Trophoblast cell (in vitro differentiated cells and primary cell): ENCODE measurements at places on chromosomes 11 and 22.

DNA sequence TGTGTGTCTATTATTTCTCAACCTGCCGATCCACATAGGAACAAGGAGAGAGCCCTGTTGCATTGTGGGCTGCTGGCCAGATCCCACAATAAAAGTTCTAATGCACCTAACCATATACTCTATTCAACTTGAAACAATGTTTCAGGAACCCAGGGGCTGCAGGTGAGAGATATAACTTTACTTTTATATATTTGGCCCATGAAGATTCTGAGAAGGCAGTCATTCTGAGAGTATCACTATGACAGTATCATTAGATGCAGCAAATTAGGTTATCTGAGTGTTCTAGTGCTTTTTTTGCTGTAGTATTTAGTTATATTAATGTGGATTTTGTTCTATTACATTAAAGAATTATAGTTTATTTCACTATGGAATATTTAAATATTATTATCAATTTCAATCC is 655.1 kb upstream of the ARHGAP42 start:
- no peak for DNase-seq

GRCh38 chr11:66744485-66745355 is 15.7 kb upstream of the SPTBN2 start:
- DNase-seq: peak; percentile 97

- DNase-seq: no peak
These were observed 67.1 kb downstream of the CDKN1C start for GRCh38 chr11:2818503-2818902.

DNA sequence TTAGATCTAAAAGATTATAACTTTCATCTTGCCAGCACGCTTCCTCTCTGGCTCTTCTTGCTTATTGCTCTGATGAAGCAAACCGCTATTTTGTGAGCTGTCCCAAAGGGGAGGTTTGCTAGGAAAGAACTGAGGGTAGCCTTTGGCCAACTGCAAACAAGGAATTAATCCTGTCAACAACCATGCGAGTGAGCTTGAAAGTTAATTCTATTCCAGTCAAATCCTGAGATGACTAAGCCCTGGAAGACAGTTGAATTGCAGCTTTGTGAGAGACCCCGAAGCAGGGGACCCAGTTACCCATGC is 10.3 kb upstream of the RNF141 start:
- no peak for DNase-seq

GRCh38 chr11:12289667-12290476 is 87.5 kb upstream of the PARVA start:
- DNase-seq: no peak

- no peak for DNase-seq
These were observed 403.2 kb downstream of the NELL1 start for GRCh38 chr11:21072558-21072957.

GRCh38 chr11:118434553-118435289 is 1.6 kb upstream of the KMT2A start:
- DNase-seq: no peak

DNA sequence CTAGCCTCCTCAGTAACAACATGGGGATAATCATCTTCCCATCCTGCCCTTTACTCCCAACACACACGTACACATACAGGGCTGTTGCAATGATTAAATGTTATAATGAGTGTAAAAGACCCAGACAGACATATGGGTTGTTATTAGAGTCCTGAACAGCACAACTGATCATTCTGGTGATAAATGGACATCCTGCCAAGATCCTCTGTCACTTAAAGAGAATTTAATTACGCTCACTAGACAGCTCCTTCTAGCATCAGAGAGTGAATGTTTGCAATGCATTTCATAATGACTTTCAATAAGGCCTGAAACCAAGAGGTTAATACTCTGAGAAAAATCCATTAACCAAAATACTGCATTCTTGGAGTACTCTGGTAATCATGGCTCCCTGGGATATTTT is 115.8 kb downstream of the KCNC1 start:
- DNase-seq: no peak

GRCh38 chr11:6586434-6587359 is 16.7 kb downstream of the RRP8 start:
- no peak for DNase-seq

- DNase-seq: no peak
These were observed 110.5 kb downstream of the MICAL3 start for GRCh38 chr22:17913801-17914347.

GRCh38 chr22:28560046-28560742 is 119.4 kb downstream of the TTC28 start:
- peak; percentile 74 for DNase-seq

DNA sequence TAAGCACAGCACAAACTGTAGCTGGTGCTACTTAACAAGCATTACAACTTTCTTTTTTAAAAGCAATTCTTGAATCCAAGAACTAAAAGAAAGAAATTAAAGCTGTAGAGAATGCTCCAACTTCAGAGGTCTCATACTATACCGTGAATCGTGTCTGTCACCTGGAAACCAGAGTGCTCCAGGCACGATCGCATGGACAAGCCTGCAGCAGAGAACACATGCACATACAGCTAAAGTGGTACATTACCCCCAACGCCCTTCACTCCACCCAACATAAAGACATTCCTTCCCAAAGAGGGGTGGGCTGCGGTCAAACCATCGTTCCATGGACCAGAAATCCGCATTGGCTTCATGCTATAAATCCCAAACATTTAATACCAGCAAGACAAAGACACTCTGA is 31.5 kb downstream of the CHKA start:
- no peak for DNase-seq

DNA sequence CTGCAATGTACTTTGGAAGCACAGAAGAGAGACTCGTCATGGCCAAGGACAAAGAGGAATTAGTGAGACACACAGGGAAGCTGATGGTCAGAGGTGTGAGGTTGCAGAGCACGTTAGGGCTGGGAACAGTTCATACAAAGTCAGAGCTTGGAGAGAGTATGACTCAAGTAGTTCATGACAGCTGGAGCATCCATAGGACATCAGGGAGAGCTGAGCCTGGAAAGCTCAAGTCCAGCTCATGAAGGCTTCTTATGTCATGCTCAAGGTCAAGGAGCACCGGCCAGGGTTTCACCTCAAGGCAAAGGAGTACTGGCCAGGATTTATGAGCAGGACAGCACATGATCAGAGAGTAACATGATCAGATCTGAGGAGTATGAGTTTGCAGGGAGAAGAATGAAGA is 64.6 kb upstream of the CHST1 start:
- no peak for DNase-seq

- DNase-seq: no peak
These were observed 81.2 kb downstream of the DEUP1 start for GRCh38 chr11:93411705-93412104.

DNA sequence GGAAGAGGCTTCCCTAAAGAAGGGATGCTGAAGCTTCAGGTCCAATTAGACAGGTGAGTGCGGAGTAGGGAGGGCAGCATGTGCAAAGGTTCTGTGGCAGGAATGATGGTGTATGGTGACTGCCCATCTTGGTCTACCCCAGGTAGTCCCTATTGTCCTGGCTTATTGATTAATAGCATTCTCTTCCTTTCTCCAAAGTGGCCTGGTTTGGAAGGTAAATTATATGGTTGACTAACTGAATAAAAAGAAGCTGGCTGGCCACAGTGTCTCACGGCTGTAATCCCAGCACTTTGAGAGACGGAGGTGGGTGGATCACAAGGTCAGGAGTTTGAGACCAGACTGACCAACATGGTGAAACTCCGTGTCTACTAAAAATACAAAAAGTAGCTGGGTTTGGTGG is 230.5 kb downstream of the MIAT start:
- no peak for DNase-seq

DNA sequence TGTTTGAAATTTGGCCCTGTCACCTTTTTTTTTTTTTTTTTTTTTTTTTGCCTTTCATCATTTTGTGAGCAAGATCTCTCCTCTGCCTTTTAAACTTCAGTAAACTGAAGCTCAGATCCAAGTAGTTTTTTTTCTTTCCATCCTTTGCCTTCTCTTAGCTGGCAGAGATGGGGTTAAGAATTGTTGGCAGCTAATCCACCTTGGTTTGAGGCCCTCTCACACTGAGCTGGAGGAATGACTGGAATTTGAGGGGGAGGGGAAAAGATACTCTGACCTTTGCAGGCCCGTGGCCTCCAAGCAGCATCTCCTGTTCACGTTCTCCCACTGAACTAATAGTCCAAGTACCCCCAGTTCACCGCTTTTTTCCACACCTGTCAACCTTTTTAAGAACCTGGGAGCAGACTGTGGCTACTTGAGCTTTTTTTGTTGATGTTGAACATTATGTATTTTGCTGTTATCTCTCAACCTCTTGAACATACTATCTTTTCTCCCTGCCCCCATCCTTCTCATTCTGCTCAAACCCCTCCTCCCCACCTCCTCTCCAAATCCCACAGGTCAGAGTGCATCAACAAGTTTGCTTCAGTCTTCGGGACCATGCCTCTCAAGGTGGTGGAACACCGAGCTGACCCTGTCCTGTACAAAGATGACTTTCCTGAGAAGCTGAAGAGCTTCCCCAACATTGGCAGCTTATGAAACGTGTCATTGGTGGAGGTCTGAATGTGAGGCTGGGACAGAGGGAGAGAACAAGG is 66.2 kb downstream of the ALX4 start:
- DNase-seq: no peak

DNA sequence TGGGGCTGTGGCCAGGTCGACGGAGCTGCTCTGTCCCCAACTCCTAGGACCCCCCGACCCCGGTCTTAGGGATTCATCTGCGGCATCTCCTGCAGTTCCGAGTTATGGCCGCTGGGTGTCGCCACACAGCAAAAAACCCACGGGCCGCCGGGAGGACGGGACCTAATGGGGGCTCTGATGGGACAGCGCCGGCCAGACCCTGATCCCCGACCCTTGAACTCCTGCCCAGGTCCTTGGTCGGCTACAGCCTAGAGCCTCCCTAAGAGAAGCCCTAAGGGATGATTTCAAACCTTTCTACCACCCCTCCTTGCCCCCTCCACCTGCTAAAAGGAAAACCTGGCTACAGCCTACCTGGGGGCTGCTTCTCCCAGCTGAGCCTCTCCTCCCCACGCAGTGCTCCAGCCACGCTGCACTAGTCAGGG is 30.8 kb upstream of the LRRC10B start:
- peak; percentile 13 for DNase-seq

DNA sequence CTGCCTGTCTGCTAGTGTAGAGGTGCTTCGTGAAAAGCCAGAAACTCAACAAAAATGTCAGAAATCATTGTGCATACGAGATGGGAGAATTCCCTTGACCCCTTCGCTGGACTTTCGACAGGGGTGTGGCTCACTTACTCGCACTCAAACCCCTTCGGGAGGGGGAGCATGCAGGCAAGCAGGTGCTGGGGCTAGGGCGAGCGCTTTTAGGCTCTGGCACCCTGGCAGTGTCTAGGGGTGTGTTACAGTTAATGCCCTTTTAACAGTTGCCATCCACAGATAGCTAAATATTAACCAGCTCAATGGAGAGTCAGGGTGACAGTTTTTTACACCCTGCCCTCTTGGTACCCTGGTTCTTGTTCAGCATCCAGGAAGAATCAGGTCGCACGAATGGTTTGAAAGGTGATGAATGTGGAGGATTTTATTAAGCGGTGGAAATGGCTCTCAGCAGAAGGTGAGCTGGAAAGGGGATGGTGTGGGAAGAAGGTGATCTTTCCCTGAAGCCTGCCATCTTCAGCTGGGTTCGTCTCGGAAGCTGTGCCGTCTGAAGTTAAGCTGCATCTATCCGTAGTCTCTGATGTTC is 59.6 kb upstream of the SHANK2 start:
- DNase-seq: no peak

DNA sequence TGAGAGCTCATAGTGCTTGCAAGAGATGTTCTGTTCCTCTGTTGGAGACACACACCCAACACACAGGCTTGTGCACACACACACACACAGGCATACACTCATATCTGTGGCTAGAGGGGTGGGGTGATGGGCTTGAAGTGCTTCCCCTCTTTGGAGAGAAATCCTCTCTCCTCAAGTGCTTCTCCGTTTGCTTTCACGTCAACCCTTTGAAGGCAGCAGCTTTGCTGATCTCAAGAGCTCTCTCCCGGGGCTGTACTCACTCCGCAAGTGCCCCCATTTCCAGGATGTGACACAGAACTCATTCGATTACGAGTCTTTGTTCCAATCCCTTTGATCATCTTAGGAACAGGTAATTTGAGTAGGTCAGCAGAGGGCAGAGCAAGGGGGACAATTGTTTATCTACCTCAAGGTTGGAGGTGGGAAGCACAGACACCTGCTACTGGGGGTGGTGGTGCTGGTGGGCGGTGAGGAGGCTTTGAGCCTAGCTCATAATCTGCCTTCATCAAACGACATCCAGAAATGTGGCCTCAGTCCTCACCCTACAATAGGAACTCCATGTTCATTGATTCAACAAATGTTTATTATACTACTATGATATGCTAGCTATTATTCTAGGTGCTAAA is 529.8 kb upstream of the CADM1 start:
- DNase-seq: no peak

DNA sequence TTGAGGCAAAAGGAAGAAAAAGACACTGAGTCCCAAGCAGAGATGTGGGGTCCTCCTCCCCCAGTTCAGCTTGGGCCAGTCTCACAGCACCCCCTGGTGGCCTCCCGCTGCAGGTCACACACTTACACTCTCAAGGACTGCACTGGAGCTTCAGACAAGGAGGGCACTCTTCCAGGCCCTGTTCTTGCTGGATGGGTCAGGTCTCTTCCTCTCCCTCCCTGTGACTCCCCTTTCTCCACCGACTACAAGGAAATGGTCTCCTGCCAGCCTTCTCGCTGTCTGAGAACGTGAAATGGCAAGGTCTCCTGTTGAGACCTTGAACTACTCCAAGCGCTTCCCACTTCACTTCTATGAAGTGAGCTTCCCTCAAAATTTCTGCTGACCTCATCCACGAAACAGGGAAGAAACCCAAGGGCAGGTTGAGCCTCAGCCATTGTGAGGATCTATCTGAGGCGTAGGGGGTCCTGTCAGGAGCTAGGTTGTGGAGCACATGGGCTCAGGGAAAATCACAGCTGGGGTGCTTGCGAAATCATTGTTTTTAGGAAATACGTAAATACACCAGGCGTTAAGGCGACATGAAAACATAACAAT is 11.2 kb upstream of the IGLL1 start:
- DNase-seq: peak; percentile 24

DNA sequence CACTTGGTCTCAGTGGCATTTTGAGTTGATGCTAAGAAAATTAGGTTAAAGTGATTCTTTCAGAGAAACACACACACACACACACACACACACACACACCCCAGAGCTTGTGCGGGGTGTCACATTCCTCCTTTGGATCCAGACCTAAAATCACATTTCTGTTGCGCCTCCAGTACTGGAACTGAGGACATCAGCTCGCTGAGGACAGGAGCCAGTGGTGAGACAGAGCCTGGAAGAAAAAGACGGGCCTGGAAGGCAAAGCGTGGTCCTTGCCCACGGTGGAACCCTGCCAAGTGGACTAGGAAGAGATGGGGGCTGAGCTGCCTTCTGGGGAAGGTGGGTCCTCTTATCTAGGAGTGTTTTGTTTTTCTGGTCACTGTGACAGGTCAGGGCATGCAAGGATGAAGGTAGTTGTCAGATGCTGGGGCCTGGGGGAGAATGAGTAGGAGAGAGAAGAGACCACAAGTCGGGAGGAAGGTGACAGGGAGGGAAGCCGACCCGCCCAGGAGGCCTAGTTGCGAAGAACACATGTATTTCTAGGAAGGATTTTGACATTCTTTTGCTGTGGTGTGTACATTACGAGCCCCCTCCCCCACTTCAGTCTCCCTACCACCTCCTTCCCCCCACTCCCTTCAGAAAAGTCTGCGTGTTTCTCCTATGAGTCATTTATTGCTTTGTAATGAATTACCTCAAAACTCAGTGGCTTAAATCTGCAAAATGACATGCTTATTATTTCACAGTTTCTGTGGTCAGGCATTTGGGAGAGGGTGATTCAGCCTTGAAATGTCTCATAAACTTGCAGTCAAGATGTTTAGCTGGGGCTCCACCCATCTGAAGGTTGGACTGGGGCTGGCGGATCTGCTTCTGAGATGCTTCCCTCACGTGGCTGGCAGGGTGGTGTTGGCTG is 4.8 kb upstream of the ELFN2 start:
- DNase-seq: no peak

- DNase-seq: no peak
These were observed 552 bp downstream of the RIN1 start for GRCh38 chr11:66335531-66336233.
